ENCODE measurements at places on chromosomes 2 and 18. TPM values are rescaled to one million over a fixed set of nuclear protein-coding genes. Genes with fewer than 3 reads are reported as not detected.

The UNC80 gene
- total RNA-seq = 0.93 TPM

The CIB4 gene
- total RNA-seq = not detected

The PKDCC gene
- total RNA-seq = 133 TPM

The GPAT2 gene
- not detected for total RNA-seq

DNA sequence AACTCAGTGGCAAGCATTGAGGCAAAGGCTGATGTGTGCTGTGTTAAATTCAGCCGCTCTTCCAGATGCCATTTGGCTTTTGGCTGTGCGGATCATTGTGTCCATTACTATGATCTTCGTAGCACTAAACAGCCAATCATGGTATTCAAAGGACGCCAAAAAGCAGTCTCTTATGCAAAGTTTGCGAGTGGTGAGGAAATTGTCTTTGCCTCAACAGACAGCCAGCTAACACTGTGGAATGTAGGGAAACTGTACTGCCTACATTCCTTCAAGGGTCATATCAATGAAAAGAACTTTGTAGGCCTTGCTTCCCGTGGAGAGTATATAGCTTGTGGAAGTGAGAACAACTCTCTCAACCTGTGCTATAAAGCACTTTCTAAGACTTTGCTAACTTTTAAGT, 195.5 kb upstream of the RAB12 start:
- H3K4me1 ChIP-seq = no peaks in the 10 kb centered on the region
- H3K27me3 ChIP-seq = no peaks in the 10 kb centered on the region
- no peak for DNase-seq
- no peak overlapping the region for H3K27ac ChIP-seq

GRCh38 chr2:192026059-192026824, 168.5 kb downstream of the TMEFF2 start:
- no peak overlapping the region for H3K27ac ChIP-seq
- no peaks in the 10 kb centered on the region for H3K4me1 ChIP-seq
- no peaks in the 10 kb centered on the region for H3K36me3 ChIP-seq
- no peak for DNase-seq

DNA sequence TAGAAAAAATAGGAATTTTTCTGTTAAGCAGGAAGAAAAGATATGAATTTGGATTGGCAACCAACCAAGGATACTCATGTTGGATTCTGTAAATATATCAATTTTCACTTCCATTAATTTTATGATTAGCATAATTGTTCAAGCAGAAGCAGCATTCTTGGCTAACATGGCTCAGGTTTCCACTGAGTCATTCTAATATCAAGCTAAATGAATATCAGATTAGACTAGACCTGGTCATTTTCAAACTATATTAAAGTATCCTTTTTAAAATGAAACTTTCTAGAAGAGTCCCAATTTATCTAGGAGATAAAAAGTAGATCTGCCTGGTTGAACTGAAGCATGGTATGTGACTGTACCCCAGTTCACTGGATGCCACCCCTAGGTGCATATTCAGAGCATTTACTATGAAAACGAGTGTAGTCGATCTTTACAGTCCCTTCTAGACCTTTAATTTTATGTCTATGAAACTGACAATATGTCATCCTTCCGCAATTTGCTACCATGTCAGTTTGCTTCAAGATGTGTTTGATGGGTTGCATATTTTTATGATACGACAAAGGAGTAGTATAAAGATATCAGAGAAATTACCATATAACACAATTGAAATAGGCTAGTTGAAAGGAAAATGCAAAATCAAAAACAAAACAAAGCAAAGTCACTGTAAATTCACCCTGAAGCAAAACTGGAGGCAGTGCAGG, 704.9 kb downstream of the ERBB4 start:
- no peak overlapping the region for H3K27ac ChIP-seq
- no peak for DNase-seq
- no peak overlapping the region for H3K4me3 ChIP-seq
- no peaks in the 10 kb centered on the region for H3K27me3 ChIP-seq
- no peaks in the 10 kb centered on the region for H3K4me1 ChIP-seq
- H3K36me3 ChIP-seq = no peaks in the 10 kb centered on the region

GRCh38 chr2:68040078-68040477, 22.7 kb downstream of the C1D start:
- no peaks in the 10 kb centered on the region for H3K27me3 ChIP-seq
- DNase-seq = no peak
- no peaks in the 10 kb centered on the region for H3K36me3 ChIP-seq

DNA sequence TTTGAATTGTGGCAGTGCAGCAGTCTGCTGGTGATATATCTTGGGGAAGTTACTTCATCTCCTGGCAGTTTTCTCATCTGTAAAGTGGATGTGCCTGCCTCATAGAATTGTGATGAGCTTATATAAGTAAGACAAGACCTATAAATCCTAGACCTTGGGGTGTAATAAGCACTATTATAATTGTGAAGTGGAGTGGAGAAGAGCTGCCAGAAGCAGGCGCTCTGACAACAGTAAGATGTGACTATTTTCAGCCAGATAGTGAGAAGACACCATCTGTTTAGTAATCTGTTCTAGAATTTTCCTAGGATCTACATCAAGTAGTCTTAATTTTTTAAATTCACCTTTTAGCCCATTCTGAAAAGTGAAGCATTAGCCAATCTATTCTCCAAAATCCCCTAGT, 85.6 kb upstream of the TSPYL6 start:
- no peak overlapping the region for H3K27ac ChIP-seq
- no peaks in the 10 kb centered on the region for H3K4me1 ChIP-seq
- H3K36me3 ChIP-seq = no peaks in the 10 kb centered on the region
- no peaks in the 10 kb centered on the region for H3K27me3 ChIP-seq

DNA sequence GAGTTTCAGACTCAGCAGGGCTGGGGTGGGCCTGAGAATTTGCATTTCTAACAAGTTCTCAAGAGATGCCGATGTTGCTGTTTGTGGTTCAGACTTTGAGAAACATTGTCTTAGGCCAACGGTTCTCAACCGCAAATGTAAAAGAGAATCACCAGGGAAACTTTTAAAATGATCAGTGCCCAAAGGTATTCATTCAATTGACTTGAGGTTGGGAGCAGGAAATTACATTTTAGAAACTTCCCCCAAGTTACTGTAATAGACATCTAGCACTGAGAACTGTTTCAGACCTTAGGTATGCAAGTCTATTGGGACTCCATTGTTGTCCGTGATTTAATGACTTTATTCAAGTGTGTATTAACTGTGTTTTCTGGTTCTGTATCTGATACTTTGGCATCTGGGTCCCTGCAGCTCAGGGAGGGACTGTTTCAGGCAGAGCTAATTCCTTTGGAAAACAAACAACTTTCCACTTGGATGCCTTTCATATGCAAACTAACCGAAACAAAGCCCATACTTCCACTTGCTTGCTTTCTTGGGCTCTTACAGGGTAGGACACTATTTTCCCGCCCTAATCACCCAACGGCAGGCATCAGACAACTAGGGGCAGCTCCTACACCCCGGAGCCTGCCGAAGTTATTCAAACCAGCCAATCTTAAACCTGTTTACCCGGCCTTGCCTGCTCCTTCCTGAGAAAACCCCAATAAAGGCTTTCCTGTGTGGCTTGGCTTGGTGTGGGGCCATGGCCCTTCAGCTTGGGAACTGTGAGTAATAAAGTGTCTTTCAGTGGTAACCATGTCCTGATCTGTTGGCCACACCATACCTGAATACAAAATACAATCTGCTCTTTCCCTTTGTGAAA, 97.6 kb downstream of the POLE4 start:
- no peak overlapping the region for H3K4me3 ChIP-seq
- no peak overlapping the region for H3K27ac ChIP-seq
- H3K27me3 ChIP-seq = no peaks in the 10 kb centered on the region

DNA sequence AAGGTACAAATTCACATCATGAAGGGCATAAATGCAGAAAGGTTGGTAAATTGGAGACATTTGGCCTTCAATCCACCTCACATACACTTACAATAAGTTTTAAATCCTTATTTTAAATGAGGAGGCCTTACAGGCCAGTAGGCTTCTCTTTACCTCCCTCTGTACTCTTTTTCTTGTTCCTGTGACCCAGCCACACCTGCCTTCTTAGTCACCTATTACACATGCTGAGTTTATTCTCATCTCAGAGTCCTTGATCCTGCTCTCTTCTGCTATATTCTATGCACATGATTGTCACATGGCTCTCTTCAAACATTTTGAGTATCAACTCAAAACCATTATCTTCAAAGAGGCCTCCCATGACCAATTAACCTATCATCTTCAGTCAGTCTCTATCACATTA, 491.5 kb downstream of the SATB2 start:
- no peak overlapping the region for H3K4me3 ChIP-seq
- DNase-seq = no peak
- no peaks in the 10 kb centered on the region for H3K27me3 ChIP-seq
- H3K4me1 ChIP-seq = no peaks in the 10 kb centered on the region
- no peak overlapping the region for H3K27ac ChIP-seq

DNA sequence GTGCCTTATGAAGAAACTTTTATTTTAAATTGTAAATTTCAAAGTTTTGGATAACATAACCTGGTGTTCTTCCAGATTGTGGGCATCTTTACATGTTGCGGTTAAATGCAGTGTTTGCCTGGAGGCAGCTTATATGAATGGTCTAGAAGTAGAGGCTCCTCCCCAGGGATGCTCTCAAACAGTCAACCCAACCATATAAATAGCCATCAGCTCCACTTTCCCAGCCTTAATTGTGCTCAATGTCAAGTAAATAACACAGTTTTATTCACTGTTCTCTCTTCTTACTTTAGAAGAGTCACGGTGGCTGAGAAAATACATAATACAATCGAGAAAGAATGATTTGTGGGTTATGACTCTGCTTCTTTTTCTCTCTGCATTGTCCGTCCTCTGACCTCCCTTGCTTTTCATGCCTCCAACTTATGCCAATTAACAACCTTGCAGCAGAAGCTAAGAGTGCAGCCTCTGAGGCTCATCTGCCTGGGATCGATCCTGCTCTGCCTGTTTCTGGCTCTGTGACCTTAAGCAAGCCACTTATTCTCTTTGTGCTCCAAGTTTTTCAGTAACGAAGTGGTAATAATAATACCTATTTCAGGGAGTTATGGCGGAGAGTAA, 100.3 kb downstream of the DAW1 start:
- H3K4me1 ChIP-seq = no peaks in the 10 kb centered on the region
- no peak for DNase-seq
- no peak overlapping the region for H3K27ac ChIP-seq
- H3K27me3 ChIP-seq = no peaks in the 10 kb centered on the region
- H3K36me3 ChIP-seq = no peaks in the 10 kb centered on the region
- no peak overlapping the region for H3K4me3 ChIP-seq

DNA sequence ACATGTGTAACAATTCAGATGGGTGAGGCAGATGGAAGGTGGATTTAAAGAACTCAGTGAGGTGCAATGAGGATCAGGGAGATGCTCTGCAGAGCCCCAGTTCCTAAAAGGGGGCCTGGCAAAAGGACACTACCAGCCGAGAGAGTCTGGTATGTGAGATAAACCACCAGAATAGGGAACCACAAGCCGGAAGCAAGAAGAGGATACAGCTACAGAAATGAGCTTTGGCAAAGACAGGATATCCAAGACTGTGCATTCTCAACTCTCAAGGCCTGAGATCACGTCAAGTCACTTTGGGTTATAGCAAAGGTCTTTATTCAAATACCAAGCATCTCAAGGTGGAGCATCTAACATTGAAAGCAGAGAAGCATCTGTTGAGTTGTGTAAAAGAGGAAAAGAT, 293.5 kb downstream of the ARHGAP15 start:
- H3K27me3 ChIP-seq = no peaks in the 10 kb centered on the region
- no peak overlapping the region for H3K27ac ChIP-seq
- no peak overlapping the region for H3K4me3 ChIP-seq
- H3K36me3 ChIP-seq = no peaks in the 10 kb centered on the region
- no peaks in the 10 kb centered on the region for H3K4me1 ChIP-seq
- DNase-seq = no peak

GRCh38 chr18:47898696-47899095, 31.8 kb downstream of the SMAD2 start:
- H3K4me1 ChIP-seq = peaks cover 68% of the 10 kb centered on the region
- no peak for DNase-seq
- peak overlapping the region; percentile 84 for H3K27ac ChIP-seq
- peaks cover 9% of the 10 kb centered on the region for H3K36me3 ChIP-seq
- no peaks in the 10 kb centered on the region for H3K27me3 ChIP-seq
- no peak overlapping the region for H3K4me3 ChIP-seq

DNA sequence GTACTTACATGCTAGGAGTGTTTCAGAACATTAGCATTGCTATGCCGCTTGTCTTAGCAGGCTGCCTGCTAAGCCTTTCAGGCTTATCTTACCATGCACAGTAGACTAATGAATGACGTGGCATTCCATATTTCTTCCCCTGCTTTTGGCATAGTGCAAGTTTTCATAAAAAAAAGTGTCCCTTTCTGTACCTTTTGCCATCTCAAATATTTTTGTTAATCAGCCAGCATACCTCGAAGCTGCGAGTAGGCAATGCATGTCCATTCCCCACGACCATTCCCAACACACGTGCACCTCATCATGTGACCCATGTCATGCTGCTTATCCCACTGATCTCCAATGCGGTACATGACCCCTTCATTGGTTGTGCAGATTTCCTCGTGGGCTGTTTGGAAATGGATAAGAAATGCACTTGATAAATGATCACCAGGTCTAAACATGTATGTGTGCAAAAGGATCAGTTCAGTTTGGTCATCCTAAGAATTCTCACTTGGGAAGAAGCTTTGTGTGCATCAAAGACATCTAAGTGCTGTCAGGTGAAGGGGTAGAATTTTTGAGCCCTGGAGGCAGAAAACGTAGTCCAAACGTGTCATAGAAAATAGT, 13.9 kb downstream of the FN1 start:
- H3K27me3 ChIP-seq = no peaks in the 10 kb centered on the region
- H3K27ac ChIP-seq = no peak overlapping the region
- H3K36me3 ChIP-seq = peaks cover 3% of the 10 kb centered on the region
- H3K4me1 ChIP-seq = no peaks in the 10 kb centered on the region

- DNase-seq = no peak
- H3K27ac ChIP-seq = no peak overlapping the region
- H3K4me3 ChIP-seq = no peak overlapping the region
- no peaks in the 10 kb centered on the region for H3K36me3 ChIP-seq
These were observed 201.0 kb downstream of the MBD2 start for GRCh38 chr18:54023471-54023870.

- no peaks in the 10 kb centered on the region for H3K27me3 ChIP-seq
- no peak for DNase-seq
- no peak overlapping the region for H3K27ac ChIP-seq
- H3K4me3 ChIP-seq = no peak overlapping the region
- H3K4me1 ChIP-seq = peaks cover 22% of the 10 kb centered on the region
- H3K36me3 ChIP-seq = no peaks in the 10 kb centered on the region
These were observed 52.3 kb downstream of the PARD6G start for GRCh38 chr18:80194874-80195570.

- no peak overlapping the region for H3K27ac ChIP-seq
- H3K4me3 ChIP-seq = no peak overlapping the region
- no peaks in the 10 kb centered on the region for H3K27me3 ChIP-seq
- H3K4me1 ChIP-seq = no peaks in the 10 kb centered on the region
- DNase-seq = no peak
These were observed 452.8 kb upstream of the VWC2L start for GRCh38 chr2:213958086-213958485.

Measured in neural progenitor cell (in vitro differentiated cells).